Ureter (tissue), 1 donor: ENCODE measurements at places on chromosomes 2 and 18. TPM values are rescaled to one million over a fixed set of nuclear protein-coding genes. Genes with fewer than 3 reads are reported as not detected.

SERPINB10 gene
- not detected for total RNA-seq

CDH20 gene
- total RNA-seq, result 0.75 TPM

WDR12 gene
- total RNA-seq, result 58.8 TPM

INHA gene
- total RNA-seq, result 0.78 TPM

LINC00305 gene
- total RNA-seq, result not detected

PGAP1 gene
- 40.3 TPM for total RNA-seq

ZNF514 gene
- 33.3 TPM for total RNA-seq

LIMS3 gene
- 1.1 TPM for total RNA-seq

PSTPIP2 gene
- total RNA-seq, result 9.9 TPM

SLC5A7 gene
- total RNA-seq, result 3.7 TPM

OLA1 gene
- 80.9 TPM for total RNA-seq

CCDC142 gene
- 28.6 TPM for total RNA-seq

OTX1 gene
- 0.36 TPM for total RNA-seq

CCDC68 gene
- 16.5 TPM for total RNA-seq

HAAO gene
- 14.1 TPM for total RNA-seq

WNT10A gene
- total RNA-seq, result 4.0 TPM

PRSS56 gene
- not detected for total RNA-seq

NT5C1B gene
- not detected for total RNA-seq

LGALSL gene
- total RNA-seq, result 10.0 TPM

CHN1 gene
- 13.4 TPM for total RNA-seq

BCL2 gene
- 13.3 TPM for total RNA-seq

PLA2R1 gene
- total RNA-seq, result 19.0 TPM

TMEM163 gene
- total RNA-seq, result 10.1 TPM

ANKRD29 gene
- 8.0 TPM for total RNA-seq

PIEZO2 gene
- total RNA-seq, result 3.9 TPM

DPY30 gene
- 45.7 TPM for total RNA-seq
